ENCODE measurements at places on chromosomes 2 and 18. TPM values are rescaled to one million over a fixed set of nuclear protein-coding genes. Genes with fewer than 3 reads are reported as not detected.

ALK gene
- total RNA-seq: 0.32 TPM

LCT gene
- total RNA-seq: not detected

ST6GAL2 gene
- 0.75 TPM for total RNA-seq

DNA sequence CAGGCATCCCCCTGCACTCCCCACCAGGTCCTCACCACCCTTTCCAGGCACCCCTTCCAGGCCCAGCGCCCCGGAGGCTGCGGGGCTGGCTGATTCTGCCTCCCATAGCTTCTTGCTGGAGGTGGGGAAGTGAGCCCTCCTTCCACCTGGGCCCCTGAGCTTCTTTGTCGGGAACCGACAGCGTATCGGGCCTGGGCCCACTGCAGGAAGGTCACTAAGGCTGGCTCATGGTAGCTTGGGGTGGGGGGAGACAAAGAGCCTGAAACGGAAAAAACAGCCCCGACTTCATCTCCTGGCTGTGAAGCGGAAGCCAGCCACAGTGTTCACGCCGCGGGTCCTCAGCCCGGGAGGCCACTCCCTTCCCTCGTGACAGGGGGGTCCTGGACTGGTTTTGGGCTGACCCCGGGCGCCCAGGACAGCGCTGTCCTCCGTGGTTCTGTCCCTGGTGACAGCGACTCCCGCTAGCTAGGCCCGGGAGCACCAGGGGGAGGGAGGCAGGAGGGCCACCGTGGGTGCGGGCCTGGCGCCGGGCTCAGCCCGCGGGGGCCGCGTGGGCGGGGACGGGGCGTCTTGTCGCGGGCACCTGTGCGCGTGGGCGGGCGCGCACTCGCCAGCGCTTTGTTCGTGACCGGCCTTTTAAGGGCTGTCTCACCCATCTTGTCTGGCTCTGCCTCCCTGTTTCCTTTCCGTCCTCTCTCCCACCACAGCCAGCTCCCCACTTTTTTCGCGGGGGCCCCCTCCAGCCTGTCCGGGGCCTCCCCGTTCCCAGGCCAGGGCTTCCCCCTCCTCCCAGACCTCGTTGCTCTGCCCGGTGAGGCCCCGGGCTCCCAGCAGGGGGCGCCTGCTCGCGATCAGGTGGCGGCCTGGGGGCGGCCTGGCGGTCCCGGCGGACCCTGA is 64.9 kb downstream of the DNMT3A start:
- peak; percentile 60 for DNase-seq

- DNase-seq: no peak
Observed at GRCh38 chr18:64017870-64018269, 48.0 kb downstream of the SERPINB8 start.

DNA sequence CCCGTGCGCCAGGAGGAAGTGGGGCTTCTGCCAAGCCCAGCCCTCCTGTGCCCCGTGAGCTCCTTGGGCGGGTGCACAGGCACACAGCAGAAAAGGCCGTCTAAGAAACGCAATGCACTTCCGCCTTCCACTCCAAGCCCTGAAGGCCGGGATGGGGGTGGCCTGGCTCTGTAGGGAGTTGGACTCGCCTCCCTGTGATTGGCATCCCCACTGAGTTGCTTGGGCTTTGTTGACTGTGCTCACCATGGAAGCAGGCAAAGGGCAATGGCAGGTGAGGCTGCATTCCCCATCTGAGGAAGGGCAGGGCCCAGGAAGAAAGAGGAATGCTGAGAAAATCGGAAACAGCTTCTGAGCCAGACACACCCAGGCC is 66.8 kb downstream of the CRACDL start:
- peak; percentile 88 for DNase-seq

- DNase-seq: no peak
Observed at GRCh38 chr2:72548081-72548764, 277.6 kb downstream of the EXOC6B start.

DNA sequence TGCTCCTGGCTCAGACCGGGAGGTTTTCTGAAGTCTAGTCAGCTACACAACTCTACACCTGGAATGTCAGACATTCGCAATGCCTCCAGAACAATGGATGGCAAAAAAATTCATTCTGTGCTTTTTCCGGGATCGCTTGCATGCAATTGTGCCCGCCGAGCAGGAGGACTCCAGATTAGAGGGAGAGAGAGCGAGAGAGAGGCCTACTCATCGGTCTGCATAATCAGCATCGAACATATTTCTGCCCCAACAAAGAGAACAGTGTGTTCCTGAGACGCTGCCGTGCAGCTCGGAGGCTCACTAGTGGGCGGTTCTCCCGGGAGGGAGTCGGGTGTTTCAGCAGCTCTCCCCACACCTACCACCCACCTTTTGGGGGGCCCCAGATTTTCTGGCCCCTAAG is 117.1 kb downstream of the KLHL29 start:
- DNase-seq: no peak

Measured in transverse colon (tissue), 4 donors.